Fibroblast of upper back skin (primary cell): ENCODE measurements at places on chromosomes 1 and 21.

DNA sequence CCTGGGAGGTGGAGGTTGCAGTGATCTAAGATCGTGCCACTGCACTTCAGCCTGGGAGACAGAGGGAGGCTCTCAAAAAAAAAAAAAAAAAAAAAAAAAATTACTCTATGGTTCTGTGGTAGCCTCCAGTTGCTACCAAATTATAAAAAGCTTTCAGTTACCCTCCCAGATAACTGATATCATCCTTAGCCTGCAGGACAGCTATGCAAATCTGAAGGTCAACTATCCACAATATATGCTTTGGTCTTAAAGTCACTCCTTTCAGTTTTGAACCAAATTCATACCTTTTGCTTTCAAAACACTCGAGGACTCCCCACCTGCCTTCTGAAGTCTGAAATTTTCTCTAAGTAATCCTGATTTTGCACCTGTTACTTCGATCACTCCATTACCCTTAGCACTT is 3.1 kb downstream of the MIXL1 start:
- no peak for DNase-seq

- DNase-seq: peak; percentile 12
Observed at GRCh38 chr1:2003541-2004131, at the start of gene CFAP74. Gene CFAP74 (minus strand): TSS chr1:2003786. CDS start chr1:1990956, 12,830 bp downstream.

DNA sequence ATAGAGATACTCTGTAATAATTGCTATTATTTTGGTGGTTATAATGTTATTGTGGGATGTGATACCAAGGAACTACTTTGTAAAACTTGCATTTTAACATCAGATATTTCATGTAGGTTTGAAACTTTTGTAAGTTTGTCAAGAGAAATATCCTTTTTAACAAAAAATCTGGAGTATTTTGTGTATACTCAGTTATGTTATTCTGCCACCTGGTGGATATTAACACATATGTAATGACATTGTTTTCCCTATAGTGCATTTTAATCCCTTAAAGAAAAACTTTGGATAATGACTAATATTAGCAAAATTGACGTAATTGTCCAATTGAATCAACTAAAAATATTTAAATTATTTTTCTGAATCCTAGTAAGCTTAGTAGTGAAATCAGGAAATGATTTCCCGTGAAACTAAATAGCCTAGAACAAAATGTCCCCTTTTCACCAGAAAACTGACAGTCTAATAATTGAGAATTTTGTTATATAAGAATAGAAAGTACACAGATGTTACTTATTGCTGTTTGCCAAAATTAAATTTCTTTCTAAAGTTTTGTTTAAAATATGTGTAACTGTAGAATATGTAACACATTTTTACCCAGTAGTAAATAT is 39.6 kb downstream of the KCTD3 start:
- DNase-seq: peak; percentile 13

- peak; percentile 98 for DNase-seq
Observed at GRCh38 chr1:41101950-41102607, 80.6 kb upstream of the SLFNL1 start.

GRCh38 chr1:199113265-199113869 is 474.5 kb downstream of the PTPRC start:
- DNase-seq: peak; percentile 70

DNA sequence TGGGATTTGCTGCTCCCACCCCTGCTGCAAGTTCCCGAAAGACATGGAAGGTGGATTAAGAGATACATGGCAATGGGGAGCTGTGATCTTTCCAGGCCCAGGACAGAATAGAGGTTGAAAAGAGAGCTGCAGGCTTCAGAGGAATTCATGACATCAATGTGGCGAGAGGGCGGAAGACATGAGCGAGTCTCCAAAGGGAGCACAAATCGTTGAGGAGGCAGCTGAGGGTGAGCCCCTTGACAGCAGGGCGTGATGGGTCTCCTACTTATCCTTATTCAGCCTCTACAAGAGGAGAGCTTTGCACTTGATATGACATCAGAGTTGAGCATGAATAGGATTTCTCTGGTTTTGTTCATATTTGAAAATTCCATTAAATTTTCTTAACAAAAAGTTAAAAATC is 45.5 kb upstream of the TACSTD2 start:
- DNase-seq: no peak

DNA sequence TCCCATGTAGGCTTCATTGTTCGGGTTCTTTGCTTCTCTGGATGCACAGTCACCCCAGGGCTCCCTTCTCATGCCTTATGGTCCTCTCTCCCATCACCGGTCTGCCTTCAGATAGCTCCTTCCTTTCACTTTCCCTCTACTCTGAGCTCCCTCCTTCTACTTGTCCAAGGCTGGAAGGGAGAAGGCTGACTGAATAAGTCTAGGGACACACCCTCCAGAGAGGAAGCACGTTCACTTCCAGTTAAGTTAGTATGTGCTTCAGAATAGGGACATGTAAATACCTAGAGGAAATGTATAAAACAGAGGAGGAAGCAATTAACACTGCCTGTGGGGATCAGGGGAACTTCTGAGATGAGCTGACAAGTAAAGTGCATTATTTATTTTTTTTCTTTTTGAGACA is 23.5 kb downstream of the CXADR start:
- DNase-seq: no peak

DNA sequence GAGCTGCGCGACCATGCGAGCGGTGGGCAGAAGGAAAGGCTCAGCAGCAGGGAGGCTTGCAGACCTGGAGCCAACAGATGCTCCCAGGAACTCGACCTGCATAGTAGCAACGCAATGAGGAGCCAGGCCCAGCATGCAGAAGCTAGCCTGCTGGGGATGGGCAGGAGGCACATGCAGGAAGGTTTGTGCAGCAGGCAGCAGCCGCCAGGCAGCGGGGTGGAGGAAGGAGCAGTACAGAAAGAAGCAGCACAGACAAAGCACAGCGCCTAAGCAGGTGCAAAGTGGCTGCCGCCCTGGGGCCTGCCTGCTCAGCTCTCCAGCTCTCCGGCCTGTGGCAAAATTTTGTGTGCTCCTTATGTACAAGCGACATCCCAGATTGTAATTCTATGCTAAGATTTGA is 213.5 kb upstream of the MAP1LC3C start:
- no peak for DNase-seq

DNA sequence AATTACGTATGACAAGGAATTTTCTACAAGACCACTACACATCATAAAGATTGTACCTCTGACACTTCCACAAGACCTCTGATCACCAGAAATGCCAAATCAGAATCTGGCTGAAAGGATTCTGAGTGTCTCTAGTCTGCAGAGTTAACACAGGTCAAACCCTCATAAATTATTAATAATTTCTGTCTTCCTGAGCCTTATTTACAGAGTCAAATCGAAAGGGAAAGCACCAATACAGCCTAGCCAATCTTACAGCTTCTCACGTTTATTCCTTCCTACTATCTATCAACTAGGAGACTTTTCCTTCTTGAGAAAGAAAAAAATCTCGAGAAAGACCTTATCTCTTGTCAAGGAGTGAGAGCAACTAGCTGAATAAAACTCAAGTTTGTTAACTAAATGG is 2151.6 kb downstream of the MRPL39 start:
- no peak for DNase-seq

DNA sequence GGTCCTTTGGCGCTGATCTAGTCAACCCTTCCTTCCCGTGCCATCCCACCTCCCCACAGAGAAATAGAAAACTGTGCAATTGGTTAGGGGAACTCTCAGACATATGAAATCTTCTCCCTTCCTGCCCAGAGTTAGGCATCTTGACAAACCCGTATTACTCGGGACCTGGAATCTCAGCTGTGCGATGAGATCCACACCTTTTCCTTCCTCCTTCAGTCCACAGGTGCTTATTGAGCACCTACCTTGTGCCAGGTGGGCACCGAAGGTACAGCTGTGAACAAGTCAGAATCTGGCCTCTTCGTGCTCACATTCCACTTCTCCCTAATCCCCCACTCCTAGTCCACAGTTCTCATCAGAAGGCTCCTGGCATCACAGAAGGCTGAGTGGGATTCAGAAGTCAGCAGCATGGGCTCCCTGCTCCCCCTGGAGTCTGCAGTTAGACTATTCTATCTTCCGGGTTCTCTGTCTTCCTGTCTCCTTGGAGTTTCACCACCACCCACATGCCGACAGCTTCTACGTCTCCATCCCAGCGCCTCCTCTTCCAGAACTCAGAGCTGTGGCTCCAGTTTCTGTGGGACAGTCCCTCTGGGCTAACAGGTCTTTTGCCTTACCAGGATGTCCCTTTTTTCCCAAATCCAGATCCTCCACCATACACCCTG is 23.0 kb downstream of the KNCN start:
- peak; percentile 39 for DNase-seq

GRCh38 chr1:206556750-206557635 is 49.7 kb downstream of the RASSF5 start:
- DNase-seq: peak; percentile 34

GRCh38 chr1:66355756-66356155 is 178.2 kb upstream of the SGIP1 start:
- DNase-seq: no peak

- no peak for DNase-seq
Observed at GRCh38 chr1:193418745-193419058, 232.3 kb upstream of the B3GALT2 start.

DNA sequence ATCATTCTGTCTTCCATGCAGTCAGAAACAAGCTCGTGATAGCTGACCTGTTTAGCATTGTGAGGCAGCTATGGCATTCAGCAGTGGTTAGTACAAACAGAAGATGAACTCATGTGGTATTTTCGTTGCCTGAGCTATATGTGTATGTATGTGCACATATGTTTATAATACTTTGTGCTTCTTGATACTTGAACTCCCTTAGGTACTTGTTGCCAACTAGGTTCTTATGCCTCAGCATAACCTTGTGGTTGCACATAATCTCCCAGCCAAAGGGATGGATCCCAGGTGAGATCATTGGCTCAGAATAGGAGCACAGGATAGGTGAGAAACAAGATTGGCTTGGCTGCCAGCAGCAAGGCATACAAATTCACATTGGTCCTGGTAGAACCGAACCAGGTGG is 86.1 kb downstream of the VPS26C start:
- DNase-seq: no peak

DNA sequence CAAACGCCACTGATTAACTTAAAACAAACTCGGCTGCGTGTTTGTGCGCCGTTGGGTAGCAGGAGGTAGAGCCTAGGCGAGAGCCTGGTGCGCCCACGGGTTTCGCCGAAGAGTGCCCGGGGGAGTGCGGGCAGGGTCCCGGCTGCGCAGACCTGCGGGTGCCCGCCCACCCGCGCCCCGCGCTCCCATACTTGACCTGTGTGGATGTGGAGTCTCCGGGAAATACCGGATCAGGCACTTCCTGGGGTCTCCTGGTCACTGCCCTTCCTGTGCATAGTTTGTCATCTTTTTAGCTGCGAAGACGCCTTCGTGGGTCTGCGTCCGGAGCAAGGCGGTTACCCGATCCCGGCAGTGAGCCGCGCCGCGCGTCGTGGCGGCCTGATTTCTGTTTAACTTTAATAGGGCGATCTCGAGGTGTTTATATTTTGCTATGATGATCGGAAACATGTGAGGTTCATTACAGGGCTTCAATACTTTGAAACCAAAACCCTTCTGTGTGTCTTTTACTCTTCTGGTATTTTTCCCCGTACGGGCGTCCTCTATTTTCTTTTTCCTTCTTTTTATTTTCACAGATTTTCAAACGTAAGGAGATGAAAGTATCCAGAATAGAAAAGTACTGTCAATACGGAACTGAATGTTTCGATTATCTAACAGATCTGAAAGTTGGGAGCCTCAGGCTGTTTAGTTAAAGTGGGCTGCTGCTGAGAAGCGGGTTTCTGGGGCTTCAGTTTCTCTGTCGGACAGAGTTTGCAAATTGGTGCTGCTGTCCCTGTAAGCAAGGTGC is 15.2 kb downstream of the NR5A2 start:
- no peak for DNase-seq

- no peak for DNase-seq
Observed at GRCh38 chr1:151510020-151510405, 1.2 kb upstream of the CGN start.

DNA sequence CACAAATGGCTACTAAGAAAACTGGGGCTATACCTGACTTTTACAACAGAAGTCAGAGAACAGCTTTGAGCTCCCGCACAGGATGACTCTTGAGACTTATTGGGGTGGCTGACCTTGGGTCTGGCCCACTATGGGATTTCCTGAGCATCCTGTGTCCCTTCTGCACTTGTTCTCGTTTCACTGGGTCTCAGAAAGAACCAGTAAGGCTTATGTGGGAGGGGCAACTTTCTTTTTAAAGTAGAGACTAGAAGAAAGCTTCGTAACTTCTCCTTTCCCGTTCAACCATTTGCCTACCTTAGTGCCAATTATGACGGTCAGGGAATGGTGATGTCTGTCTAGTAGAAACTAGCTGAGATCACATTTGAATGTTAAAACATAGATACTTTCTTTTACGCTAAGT is 59.5 kb upstream of the C1orf105 start:
- no peak for DNase-seq

GRCh38 chr21:22554690-22555316 is 1556.6 kb downstream of the NCAM2 start:
- no peak for DNase-seq

DNA sequence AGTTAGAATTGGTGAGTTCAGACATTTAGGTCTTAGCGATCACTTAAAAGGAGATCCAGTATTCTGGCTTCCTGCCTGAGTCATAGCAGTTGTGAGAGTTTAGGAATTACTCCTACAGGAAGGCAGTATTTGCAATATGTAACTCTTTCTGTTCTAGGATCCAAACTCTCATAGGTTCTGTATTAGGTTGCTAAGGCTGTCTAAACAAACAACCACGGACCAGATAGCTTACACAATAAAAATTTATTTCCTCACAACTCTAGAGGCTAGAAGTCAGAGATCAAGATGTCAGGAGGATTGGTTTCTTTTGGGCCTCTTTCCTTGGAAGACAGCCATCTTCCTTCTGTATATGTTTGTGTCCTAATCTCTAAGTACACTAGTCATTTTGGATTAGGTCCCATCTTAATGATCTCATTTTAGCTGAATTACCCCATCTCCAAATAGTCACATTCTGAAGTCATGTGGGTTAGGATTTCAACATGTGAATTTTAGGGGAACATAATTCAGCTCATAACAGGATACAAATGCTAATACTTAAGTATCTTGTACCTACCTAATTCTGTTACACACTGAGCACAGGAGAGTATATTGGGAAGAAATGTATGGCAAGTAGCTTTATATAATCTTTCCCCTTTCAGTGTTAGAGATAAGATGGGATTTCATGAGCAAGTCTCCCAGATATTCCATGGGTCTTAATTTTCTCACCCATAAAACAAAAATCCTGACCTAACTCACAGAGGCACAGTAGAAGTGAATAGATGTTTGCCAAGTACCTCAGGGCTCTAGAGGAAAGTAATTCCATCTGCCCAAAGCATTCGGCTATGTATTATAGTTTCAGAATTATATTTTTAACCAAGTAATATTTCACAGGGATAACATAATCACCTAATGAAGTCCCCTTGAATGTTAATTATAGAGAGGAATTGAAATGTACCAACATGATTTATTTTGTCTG is 144.4 kb downstream of the PTBP2 start:
- peak; percentile 91 for DNase-seq

DNA sequence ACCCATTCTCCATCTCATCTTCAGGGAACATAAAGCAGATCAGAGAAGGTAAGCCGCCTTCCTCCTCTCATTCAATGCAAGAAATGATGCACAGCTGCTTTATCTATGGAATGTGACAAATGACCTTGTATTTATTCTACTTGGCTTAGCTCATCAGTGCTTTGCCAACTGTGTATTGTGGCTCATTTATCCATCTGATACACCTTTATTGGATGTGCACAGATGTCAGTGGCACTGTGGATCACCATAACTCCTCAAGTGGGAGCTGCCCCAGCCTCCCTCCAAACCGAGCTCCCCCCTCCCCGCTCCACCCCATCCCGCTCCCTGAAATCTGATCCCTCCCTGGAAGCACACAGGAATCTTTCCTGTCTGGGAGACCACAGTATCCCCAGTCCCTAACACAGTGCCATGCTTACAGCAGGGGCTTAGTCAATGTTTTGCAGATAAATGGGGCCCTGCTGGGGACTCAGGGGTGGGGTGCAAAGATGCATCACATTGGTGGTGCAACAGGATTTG is 156.0 kb upstream of the RAB4A start:
- DNase-seq: peak; percentile 30
